ENCODE measurements at places on chromosomes 6 and 20.

GRCh38 chr6:44399991-44400390 lies 12.5 kb downstream of the CDC5L start:
- no peak for DNase-seq

DNA sequence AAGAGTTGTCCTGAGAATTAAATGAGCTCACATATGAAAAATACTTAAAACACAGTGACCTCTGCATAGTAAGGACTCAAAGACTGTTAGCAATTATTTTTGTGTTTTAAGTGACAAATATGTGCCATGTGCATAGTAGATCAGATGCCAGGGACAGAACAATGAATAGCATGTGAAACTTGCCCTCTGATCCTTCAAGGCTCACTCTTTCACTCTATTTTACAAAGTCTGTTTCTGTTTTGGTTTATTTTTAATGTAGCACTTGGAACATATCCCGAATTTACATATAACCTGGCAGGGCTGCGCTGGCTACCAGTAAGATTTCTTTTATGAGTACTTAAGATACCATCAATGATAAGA lies 135.5 kb upstream of the TNFAIP3 start:
- DNase-seq, result no peak

DNA sequence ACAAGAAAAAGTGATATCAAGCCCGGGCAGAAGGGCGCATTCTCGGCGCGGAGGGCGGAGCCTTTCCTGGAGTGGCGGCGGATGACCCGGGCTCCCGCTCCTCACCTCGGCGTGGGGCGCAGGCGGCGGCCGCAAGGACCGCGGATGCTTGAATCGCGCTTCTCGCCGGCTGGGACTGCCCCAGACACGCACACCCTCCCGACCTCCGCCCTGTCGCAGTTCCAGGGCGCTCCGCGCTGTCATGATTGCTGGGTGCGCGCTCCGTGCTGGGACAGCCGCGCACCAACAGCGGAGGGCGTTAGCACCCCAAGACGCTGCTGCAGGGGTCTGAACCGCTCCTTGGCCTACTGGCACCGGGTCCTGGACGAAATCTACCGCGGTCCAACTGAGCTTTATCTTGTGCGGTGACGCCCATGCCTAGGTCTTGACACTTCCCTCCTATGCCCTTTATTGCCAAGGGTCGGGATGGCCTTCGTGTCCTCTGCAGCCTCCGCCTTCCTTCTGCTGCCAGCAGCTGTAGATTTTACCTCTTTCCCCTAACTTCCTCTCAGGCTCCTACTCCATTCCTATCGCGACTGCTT lies 43.3 kb downstream of the IRAK1BP1 start:
- DNase-seq, result no peak

- DNase-seq, result no peak
These were observed 218.1 kb downstream of the LRFN2 start for GRCh38 chr6:40369042-40369441.

- DNase-seq, result no peak
These were observed 99.7 kb downstream of the EYA2 start for GRCh38 chr20:46994341-46994740.

- DNase-seq, result no peak
These were observed 135.2 kb upstream of the PREP start for GRCh38 chr6:105537981-105538578.

- no peak for DNase-seq
These were observed 176.3 kb downstream of the JARID2 start for GRCh38 chr6:15421945-15422733.

- no peak for DNase-seq
These were observed 3.0 kb downstream of the SRC start for GRCh38 chr20:37348792-37349516.

- no peak for DNase-seq
These were observed 126.5 kb downstream of the FRK start for GRCh38 chr6:115934145-115934544.

DNA sequence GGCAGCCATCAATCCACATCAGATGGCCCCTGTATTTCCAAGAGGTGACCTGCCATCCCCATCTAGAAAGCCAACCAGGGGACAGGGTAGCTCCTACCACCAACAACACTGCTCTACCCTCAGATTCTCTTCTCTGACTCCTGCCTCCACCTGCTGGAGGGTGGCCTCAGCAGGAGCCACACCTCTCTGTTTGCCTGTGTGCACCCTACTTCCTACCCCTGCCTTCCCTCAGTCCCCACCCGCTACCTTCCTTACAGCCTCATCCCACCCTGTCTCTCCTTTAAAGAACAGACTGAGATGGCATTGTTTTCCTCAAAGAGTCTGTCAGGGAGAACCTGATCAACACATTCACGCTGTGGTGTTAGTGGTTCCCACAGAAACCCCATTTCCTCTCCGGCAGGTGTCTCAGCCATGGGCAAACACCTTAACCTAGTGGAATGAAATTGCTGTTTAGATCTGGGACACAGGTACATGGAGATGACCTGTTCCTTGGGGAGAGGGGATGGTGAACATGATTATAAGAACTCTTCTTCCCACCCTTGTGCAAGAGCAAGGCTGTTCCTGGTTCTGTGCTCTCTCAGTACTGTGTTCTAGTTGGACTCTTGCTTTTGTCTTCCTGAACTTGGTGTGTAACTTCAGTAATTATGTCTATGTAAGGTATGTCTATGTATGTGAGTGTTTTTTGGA lies 1.8 kb downstream of the ENTPD6 start:
- no peak for DNase-seq

DNA sequence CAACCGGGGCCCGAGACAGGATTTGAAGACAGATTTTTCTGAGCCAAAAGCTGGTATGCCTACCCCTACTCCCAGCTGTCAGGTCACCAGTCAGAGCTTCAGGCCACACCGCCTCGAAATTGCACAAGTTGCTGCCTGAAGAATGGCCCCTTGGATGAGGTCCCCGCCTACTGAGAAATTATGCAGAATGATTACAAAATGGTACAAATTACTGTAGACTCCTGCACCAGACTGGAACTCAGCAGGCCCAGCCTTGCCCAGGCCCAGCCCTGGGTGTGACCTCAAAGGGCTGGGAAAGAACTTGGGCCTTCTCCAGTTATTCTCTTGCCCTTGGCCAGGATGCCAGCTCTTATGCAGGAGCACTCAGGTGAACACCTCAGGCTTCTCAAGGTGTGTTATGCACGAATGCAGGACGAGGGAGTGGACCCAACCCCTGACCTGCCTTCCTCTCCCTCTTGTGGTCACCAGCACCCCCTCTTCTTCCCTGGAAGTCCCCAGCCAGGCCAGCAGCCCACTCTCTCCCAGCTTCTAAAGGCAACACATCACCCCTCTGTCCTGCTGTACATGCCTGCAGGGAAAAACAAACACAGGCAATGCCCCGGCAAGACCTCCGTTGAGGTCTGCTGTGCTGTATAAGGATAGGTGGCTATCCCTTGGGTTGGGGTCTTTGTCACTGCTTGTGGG lies 88.7 kb upstream of the NAA20 start:
- DNase-seq, result no peak

DNA sequence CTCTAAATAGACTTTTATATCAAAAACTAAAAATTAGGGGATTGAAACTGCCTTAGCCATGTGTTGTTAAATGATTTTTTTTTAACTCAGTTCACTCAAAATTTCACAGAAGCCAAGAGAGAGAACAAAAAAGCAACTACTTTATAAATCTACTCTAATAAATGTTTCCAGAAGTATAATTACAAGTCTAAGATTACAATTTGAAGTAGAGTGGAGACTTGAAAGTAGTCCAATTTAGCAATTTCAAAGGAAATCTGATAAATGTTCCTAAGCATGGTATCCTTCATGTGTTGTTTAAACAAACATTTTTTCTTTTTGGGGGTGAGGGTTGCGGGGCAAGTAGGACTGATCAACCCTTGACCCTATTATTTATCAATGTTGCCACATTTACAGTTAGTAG lies 72.6 kb downstream of the PHIP start:
- no peak for DNase-seq

DNA sequence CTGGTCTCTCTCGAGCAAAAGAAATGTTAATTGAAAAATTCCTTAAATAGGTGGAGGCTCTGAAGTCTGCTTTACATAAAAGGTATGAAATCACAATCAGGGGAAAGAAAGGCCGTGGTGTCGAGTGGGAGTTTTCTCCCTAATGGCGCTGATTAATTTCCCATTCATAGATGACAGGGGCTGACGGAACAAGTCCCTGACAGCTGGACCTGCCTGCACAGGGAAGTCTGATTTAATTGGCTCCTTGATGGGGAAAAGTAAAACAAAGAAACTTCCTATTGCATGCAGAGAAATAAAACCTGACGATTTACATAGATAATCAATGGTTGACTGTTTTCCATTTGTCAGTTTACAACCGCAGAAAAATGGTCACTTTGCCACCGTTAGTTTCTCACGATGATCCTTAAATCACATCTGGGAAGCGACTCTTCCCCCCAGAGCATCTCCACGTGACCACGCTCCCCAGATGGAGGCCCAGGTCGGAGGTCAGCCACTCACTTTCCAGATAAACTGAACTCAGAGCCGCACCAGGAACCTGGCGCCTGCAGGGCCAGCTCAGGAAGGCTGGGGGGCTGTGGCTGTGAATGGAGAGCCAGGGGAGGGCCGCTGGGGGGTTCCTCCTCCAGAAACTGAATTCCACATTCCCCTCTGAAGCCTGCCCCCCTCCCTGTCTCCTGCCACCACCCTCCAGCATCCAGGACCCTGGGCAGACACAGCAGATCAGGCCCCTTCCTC lies 55.3 kb downstream of the DLL1 start:
- DNase-seq, result no peak

DNA sequence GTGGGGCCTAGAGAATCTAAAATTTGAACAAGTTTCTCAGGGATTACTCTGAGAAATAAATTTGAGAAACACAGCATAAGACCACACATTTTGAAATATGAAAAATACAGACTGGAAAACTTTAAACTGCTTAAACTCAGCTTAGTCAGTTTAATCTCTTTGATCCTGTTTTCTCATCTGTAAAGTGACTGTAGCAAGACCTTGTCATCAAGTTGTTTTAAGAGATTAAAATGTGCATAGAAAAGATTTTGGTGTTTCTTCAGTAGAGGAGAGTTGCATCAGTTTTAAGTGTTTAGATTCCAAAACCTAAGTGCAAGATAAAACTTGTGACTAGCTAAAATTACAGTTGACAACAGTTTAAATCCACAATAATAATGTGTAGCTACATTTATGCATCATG lies 8.1 kb upstream of the BCKDHB start:
- no peak for DNase-seq

DNA sequence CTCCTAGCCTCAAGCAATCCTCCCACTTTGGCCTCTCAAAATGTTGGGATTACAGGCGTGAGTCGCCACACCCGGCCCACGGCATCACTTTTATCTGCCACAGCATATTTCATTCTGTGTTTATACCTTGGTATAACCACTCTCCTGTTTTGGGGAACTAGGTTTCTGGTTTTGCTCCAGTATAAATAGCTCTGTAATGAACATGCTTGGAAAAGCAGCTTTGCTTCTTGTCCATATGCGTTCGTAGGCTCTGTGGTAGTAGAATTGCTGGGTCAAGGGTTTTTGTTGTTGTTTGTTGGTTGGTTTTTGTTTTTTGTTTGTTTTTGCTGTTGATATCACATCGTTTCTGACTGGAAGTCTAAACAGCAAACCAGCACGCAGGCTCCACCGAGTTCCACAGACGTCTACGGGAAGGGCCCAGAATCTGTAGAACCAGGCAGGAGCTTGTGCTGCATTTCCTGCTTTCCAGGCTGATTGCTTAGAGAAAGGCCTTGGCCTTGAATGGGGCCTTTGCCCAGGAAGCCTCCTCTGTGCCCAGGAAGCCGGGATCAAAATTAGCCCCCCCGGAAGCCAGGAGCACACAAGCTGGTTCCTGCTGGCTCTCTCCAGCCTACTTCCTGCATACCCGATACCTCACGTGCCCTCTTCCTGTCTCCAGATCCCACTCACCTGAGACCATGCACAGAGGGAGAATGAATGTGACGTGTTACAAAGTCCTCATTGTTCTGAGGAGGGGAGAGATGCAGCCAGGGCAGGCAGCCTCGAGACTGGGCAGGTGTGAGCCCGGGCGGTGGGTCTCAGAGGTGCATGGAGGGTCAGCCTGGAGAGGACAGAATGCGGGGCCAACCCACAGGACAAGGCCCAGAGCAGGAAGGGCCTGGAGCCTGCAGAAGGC lies 34.7 kb downstream of the AAR2 start:
- no peak for DNase-seq

- no peak for DNase-seq
These were observed 135.2 kb downstream of the KCNQ5 start for GRCh38 chr6:72757048-72757447.

- DNase-seq, result peak; percentile 75
These were observed 44.3 kb downstream of the KHDC1L start for GRCh38 chr6:73180763-73181619.

DNA sequence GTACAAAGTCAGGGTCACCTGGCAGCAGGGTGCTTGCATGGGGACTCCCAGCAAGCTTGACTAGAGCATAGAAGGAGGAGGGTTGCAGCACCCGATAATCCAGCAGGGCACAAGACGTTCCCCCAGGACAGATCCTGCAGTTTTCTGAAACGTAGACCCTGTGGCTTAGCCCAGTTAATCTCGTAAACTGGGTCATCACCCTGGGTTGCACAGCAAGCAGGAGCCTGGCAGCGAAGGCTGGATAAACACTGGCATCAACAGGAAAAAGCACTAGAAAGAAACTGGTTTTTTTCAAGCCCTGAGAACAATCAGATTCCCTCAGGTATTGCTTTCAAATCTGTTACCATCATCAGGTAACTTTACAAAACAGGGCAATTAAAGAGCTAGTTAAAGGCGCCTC lies 92.6 kb downstream of the PDE7B start:
- no peak for DNase-seq

DNA sequence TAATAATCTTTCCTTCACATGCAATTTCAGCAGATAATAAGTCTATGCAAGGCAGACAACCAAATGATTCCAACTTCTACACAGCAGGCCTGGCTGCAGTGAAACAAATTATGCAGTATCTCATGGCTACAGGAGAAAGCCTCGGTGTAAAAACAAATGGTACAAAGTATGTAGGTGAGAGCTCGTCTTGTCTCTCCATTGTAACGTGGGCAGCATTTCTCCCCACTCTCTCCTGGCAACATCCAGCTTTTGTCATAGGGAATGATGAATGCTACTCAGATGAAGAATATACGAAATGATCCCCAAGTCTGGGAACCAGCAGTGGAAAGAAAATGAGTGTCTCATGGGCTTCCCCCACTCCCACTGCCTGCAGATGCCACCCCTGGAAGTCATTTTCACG lies 32.4 kb downstream of the FYN start:
- DNase-seq, result no peak

DNA sequence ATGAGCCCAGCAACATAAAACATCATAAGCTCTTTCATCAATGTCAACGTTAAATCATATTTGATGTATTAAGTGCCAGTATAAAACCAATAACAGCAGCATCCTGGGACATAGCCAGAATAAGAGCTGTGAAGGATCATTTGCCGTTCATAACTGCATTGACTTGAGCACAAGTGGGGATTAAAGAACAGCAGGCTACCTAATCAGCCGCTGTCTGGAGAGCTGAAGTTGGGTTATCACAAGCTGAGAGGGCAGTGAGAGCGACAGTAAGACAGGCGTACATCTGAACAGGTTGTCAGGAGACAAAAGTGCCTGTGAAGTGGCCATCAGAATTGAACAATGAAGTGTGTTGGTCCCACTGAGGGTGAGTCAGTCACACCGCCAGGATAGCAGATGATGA lies 269.6 kb downstream of the GRIK2 start:
- DNase-seq, result no peak

- no peak for DNase-seq
These were observed 76.2 kb upstream of the BCLAF1 start for GRCh38 chr6:136365776-136366354.

All from NCI-H2171 treated with DMSO at 0.1 percent for 48 hours (cell line).